Hypothalamus (tissue), 51 donors: ENCODE measurements at places on chromosomes 11 and 22.

DNA sequence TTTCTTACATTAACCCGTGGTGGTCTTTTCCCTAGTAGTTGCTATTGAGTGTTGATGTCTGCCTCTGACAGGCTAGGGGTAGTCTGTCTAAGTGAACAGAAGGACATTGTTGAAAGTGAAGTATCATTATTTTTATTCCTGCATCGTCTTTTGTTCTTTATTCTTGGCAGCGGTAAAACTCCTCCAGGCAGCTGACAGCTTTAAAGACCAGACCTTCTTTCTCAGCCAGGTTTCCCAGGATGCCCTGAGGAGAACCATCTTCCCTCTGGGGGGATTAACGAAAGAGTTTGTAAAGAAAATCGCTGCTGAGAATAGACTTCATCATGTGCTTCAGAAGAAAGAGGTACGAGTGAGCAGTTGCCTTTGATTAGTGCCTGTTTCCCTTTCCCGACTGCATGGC, 14.6 kb downstream of the TRMU start:
- no peak for DNase-seq

- DNase-seq, result no peak
Observed at GRCh38 chr11:103537904-103538502, 428.8 kb downstream of the DYNC2H1 start.

GRCh38 chr11:61298663-61299244, 3.6 kb upstream of the VWCE start:
- no peak for DNase-seq

- DNase-seq, result no peak
Observed at GRCh38 chr11:128029219-128029722, 558.1 kb downstream of the ETS1 start.

GRCh38 chr11:21965221-21965620, 227.7 kb upstream of the ANO5 start:
- no peak for DNase-seq

DNA sequence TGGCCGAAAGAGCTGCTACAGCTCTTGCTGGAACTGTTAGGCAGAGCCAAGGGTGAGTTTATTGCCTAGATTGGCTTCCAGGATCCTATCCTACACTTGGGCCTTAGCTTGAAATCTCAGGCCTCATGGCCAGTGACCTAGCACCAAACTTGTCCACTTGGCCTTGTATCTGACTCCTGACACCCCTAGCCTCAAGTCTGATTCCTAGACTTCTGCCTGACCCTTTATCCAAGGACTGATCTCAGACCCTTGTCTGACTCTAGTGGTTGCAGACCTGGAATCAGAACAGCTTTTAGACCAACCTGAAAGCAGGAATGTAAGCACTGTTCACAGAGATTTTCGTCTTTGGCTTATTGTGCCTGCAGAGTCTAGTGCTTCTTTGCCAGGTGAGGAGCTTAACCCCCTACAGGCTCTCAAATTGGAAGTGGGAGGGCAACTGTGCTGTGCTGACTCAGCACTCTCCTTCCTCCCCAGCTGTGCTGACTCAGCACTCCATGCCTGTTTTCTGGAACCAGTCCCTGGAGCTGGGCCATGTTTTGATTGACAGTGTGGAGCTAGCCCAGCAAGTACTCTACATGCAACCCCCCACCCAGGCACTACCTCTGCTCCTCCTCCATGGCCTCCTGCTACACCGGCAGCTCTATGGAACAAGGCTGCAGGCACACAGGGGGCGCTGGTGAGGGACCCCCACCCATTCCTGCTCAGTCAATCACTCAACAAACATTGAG, 35.1 kb downstream of the RRP8 start:
- no peak for DNase-seq

DNA sequence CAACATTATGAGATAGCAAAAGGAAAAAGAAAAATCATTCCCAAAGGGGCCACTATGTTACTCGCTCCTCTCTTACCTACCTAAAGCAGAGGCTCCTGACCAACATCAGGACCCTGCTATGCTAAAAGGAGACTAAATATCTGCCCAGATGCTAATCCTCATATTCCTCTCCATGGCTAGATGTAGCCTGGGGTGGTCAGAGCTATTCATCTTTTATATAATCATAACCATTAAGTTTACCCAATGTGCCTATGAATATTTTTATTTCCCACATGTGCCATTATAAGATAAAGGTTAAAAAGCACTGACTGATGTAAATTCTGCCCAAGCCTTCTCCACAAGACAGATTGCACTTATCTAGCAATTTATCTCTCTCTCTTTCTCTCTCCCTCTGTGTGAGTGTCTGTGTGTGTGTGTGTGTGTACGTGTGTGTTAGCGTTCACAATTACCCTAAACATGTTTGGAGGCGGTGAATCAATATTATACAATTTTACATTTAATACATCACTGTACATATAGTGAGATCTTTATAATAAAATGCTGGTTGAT, 41.2 kb upstream of the ANO5 start:
- DNase-seq, result no peak

- no peak for DNase-seq
Observed at GRCh38 chr11:31106326-31106725, 263.2 kb downstream of the DCDC1 start.

DNA sequence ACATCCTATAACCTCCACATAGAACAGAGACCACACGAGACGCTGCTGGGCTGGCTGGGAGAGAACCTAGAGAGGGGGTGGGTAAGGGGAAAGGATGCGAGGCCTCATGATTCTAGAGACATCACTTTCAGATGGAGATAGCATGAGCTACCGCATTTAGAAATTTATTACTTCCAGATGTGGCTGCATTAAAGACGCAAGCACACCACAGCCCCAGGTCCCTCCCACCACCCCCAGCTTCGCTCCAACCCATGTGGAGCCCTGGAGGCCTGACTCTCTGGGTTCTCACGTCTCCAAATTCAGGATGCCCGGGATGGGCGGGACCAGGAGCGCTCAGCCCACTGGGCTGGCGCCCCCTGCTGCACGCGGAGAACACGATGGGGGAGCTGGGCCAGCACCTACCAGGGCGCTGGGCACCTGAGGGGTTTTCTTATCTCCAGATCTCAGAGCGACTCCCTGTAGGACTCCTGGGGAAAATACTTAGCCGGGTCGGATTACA, 13.6 kb downstream of the MRPL21 start:
- no peak for DNase-seq

GRCh38 chr11:27497284-27497866, 9.2 kb downstream of the LIN7C start:
- no peak for DNase-seq

DNA sequence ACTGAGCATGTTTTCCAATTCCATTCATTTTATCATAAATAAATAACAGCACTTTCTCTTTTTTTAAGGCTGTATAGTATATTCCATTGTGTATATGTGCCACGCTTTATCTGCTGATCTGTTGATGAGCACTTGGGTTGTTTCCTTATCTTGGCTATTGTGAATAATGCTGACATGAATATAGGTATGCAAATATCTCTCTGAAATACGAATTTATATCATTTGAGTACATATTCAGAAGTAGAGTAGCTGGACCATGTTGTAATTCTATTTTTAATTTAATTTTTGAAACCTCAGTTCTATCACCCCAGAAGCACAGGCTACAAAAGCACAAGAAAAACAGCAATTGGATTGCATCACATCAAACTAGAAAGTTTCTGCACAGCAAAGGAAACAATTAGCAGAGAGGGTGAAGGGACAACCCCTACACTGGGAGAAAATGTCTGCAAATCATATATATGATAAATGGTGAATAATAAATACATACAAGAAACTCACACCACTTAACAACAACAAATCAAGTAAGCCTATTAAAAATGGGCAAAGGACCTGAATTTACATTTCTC, 43.4 kb downstream of the XKR3 start:
- DNase-seq, result no peak

DNA sequence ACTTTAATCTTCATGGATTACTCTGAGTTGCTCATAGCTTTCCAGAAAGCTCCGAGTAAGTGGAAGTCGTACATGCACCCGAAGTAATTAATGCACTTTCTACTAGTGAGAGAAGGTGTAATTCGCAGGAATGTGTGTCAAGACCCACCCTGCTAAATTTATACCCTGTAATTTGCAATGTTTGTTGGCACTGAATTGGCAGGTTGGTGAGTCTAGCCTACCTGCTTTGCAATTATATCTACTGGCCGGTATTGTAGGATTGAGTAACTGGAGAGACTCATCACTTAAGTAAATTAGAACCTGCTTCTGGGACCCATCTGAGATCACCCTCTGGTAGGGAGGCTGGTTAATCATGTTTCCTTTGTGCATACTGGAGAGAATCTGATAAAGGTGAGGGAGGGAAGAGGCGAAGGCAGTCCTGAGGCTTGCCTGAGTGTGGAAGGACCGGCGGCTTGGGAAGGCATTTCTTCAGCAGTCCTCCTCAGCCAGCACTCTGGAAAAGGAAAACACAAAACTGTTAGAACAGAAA, 63.3 kb downstream of the LDLRAD3 start:
- no peak for DNase-seq

DNA sequence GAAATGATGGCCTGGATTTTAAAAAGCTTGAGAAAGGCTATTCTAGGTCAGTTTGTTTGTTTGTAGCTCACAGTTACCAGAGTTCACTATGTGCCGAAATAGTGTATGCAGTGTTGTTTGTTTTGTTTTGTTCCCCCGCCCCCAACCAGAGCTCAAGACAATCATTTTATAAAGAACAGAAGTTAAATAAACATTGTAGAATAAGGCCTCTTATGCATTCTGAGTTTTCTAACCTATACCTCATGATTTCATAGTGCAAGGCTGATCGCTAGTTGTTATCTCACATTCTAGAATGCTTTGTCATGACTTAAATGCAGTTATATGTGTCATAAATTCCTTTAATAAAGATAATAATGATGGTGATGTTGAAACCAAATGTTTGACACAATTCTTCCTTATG, 7.8 kb downstream of the KCNA4 start:
- no peak for DNase-seq

DNA sequence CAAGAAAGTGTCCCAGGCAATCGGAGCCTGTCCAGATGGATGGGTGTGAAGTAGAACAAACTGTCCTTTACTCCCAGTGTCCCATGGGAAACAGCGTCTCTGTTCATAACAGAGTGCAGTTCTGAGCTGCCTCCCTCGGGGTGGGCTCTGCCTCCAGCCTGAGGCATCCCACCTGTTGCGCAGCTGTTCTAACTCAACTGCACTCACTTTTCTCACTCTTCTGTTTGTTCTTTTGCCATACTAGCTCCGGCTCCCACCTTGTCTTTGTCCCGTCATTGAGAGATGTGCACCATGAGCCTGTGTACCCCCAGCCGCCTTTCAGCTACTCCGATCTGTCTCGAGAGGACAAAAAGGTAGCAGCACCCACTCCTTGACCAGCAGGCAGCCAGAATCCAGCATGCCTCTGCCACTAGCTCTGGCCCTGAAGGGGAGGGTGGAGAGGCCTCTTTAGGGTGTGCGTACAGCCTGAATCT, 20.7 kb upstream of the CDC42EP2 start:
- DNase-seq, result no peak

- no peak for DNase-seq
Observed at GRCh38 chr11:86930957-86931547, 24.1 kb downstream of the FZD4 start.

DNA sequence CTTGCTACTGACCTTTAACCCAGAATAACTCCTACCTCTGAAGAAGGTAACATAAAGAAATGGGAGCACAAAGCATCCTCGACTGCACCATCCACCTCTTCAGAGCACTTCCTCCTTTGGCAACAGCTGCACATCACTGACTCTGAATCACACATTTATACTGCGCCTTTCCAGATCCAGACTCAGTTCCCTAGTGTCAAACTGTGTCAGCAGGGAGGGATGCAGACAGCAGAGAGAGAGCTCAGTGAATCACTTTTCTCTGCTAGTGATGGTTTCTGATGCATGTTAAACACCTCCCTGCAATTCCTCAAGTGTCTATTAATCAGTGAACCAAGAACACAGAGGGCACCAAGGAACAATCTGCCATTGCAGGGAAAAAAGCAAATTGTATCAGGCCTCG, 118.9 kb downstream of the PLEKHA7 start:
- DNase-seq, result no peak

- peak; percentile 40 for DNase-seq
Observed at GRCh38 chr11:8871171-8871775, 39.7 kb upstream of the AKIP1 start.

DNA sequence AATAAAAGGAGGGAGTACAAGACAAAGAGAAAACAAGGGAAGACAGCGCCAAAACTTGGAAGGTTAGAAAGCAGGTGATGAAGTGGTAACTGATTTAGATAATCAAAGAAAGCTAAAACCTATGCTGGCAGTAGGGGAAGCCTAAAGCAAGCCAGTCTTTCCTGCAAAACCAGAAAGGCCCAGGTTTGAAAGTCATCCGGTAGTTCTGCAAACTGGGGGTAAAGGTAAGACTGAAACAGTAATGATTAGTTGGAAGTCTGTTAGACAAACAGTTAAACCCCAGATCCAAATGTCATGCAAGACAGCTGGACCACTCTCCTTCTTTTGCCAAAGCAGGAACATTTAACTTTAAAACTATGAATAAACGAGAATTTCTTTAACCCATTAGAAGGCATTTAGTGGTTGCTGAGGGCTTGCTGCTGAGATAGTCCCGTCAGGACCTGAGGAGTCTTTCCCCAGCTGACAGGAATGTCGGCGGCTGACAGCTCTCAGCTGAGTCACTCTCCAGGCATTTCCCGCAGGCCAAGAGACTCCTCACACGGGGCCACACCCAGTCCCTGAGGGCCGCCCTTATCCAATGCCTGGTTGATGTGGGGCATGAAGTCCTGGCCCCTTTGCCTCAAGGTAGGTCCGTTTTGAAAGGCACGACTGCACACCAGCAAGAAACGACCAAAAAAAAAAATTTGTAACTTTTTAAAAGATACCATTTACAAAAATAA, 36.3 kb upstream of the CFAP300 start:
- DNase-seq, result no peak

DNA sequence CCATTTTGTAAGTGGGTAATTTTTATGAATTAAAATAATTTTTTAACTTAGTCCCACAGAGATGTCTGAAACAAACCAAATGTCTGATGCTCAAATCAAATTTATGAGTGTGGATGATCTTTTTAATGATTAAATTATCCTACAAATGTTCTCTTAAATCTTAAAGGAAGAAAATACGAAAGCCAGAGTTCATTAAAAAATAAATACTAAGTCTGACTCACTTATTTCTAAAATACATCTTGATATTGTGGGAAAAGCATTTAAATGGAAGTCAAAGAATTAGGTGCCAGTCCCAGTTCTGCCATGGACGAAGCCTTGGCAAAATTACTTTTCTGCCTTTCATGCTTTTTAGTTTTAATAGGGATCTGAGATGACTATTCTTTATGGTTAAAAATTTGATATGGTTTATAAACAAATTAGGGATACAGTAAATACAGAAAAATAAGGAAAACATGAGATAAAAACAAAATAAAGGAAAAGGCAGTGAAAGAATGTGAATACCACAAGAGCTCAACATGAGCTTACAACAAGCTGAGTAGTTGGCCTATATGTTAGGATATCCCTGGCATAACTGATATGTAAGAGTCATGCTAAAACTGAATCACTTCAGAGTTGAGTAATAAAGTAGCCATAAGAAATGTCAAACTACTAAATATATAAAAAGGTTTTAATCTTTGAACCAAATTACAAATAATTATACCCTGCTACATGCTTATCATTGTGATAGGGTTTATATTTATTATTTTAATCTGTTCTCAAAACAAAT, 9.2 kb downstream of the CCDC34 start:
- DNase-seq, result no peak
